ENCODE measurements at places on chromosomes 1 and 21.

GRCh38 chr21:25897383-25897782, 162.6 kb downstream of the GABPA start:
- DNase-seq = no peak

GRCh38 chr1:70760154-70760553, 287.5 kb downstream of the PTGER3 start:
- DNase-seq = no peak

DNA sequence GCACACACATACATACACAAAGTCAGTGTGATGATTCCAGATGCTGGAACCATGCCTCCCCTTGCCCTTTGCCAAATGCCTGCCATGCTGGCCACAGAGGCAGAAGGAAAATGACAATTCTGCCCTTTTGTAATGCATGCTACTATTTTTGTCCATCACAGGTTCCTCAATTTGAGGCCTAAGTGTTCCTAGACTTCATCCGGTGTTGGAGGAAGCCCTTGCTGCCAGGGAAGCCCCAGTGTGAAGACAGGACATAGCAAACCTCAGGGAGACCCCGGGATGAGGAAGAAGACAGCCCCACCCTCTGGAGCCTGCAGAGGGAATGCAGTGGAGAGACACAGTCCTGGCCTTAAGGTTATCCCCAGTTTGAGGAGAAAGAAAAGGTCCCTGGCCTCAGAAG, 14.4 kb downstream of the PRR9 start:
- no peak for DNase-seq

DNA sequence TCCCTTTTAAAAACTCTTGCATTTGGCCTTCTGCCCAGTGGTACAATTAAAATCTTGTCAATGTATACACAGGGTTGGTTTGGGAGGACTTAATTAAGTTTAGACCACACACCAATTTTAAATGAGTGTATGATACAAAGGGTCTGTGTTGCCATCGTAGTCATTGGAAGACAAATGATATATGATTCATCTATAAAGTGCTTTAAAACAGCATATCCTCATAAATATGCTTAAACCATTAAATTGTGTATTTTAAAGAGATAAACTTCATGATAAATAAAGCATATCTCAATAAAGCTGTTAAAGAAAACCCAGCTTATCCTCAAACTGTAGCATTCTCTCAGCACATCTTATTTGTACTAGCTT, 69.5 kb downstream of the LUZP1 start:
- no peak for DNase-seq

GRCh38 chr1:236979149-236979900, 24.9 kb downstream of the MT1HL1 start:
- no peak for DNase-seq

- DNase-seq = no peak
Measured at GRCh38 chr1:8165595-8166360, 139.7 kb upstream of the ERRFI1 start.

DNA sequence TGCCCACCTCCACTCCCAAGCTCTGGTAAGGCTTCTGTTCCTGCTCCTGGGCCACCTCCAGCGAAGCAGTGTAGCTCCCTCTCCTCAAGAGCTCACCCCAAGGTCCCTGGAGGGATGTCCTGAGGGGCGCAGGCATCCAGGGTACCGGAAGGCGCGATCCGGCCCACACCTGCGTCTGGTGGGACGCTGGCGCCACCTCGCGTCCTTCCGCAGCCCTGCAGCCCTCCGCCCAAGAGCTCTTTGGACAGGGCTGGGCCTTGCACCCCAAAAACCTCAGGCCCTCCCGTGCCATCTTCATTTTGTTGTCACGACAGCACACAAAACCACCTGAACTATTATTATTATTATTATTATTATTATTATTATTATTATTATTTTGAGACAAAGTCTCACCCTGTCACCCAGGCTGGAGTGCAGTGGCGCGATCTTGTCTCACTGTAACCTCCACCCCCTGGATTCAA, 49.2 kb upstream of the PAX7 start:
- peak; percentile 22 for DNase-seq

DNA sequence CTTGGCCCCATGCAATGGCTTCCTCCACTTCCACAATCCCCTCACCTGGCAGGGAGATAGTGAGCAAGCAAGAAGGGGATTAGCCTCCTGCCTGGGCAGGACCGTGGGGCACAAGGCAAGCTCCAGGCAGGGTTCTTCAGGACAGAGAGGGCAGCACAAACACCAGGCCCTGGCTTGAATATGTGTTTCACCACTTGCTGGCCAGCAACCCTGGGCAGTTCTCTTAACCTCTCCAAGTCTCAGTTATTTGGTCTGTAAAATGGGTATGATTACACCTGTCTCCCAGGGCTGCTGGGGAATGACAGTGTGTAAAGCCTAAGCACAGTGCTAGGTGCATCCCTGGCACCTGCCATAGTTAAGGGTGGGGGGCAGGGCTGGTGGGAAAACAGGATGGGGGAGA, 31.9 kb downstream of the H3-3A start:
- DNase-seq = no peak

- DNase-seq = peak; percentile 85
Measured at GRCh38 chr21:28776251-28776650, 216.4 kb downstream of the LTN1 start.

GRCh38 chr21:19507682-19508260, 1104.2 kb upstream of the TMPRSS15 start:
- DNase-seq = no peak

DNA sequence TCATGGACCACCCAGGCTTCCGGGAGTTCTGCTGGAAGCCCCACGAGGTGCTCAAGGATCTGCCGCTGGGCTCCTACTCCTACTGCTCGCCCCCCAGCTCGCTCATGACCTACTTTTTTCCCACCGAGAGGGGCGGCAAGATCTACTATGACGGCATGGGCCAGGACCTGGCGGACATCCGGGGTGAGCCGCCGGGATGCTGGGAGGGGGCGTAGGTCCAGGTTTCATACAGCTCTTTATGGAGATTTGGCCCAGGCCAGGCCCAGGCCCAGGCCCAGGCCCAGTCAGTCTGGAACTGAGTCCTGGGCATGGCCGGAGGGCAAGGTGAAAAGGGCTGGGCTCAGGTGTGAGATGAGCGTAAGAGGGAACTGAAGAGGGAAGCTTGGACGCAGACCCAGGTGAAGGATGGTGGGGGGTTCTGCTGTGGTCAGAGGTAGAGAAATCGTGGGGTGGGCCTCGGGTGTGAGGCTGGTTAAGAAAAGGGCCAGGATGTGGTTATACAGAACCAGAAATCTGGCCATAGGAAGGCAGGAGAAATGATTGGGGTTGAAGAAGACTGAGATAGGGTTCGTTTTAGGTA, 23.0 kb downstream of the DISP3 start:
- no peak for DNase-seq

DNA sequence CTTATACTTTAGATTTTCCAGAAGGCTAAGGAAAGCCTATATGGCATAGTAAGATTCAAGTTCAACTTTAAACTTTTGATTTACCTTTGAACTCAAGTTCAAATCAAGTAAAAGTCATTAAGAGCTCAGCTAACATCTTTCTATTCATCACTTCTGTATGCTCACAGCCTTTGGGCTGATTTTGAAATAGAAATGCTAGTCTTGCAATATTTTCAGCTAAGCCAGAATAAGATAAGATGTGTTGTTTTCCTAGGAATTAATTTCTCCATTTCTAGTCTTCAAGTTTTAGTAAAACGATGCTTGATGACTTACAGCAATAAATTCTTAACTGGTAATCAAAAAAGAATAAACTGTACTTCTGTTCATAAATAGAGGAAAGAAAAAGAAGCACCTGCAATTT, 35.6 kb downstream of the ATP1B1 start:
- DNase-seq = no peak

GRCh38 chr1:7574121-7575040, 196.7 kb upstream of the VAMP3 start:
- DNase-seq = peak; percentile 54

DNA sequence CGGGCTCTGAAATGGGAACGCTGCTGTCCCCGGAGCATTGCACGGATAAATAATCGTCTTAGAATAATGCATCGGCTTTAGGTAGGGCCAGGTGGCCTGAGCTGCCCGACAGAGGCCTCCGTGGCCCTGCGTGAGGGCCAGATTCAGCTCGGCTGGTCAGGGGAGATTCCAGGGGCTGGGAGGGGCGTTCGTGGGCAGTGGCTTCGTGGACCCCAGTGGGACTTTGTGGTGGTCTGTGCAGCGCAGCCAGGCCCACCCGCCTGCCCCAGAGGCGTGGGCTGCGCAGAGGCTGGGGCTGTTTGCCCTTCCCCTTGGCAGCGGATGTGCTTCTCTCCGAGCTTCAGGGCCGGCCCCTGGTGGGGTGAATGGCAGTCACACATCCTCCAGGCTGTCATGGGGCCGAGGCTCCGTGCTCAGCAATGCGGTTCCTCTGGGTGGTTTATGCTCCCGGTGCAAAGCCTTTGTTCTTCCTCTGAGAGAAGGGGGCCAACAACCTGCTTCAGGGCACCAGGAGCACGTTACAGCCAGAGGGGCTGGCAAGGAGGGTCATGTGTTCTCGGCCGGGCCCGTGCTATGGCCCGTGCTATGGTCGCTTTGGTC, 104.5 kb downstream of the PRDM16 start:
- DNase-seq = no peak

DNA sequence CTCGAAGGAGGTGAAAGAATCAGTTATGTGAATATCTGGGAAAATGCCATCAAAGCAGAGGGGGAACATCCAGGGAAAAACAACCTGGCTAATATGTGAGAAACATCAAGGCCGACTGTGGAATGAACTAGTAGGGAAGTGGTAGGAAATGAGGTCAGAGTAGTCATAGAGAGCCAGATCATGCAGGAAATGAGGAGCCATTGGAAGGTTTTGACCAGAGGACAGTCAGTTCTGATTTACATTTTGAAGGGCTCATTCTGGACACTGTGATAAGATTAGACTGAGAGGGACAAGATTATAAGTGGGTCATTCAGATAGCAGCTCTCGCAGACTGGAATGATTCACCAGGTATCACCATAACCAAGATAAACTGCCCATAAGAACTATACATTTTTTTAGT, 63.7 kb downstream of the SYT14 start:
- DNase-seq = peak; percentile 21

DNA sequence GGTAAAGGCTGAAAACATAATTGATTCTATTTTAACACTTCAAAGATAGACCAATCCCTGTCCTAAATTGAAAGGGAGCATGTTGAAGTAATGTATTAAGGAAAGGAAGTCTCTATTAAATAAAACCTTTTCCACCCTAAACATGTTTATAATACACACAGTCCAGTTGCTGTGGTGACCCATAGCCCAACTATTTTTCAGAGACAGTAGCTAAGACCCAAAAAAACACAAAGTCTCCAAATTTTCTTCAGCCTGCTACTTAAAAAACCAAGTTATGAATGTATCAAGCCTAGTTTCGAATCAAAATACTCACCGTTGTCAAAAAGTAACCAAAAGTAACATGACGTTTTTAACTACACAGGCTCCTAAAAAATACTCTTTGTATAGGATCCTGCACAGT, 1.6 kb downstream of the ELK4 start:
- DNase-seq = peak; percentile 69

DNA sequence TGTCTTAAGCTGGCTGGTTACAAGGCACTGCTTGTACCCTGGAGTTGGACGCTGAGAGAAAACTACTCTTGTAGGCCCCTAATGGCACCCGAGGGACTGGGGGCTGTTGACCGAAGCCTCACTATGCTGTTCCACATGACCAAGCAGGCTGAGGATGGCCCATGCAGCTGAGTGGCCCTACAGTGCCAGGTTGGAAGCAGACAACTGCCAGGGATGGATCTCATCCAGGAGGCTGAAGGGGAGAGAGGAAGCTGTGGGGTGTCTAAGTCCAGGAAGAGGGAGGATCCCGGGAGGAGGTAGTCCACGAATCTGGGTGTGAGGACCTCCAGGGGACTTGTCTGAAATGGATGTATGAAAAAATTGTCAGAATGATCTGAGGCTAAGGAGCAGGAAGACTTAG, 45.8 kb downstream of the FOXD2 start:
- no peak for DNase-seq

- DNase-seq = no peak
Measured at GRCh38 chr1:4173731-4174130, 273.7 kb upstream of the C1orf174 start.

- DNase-seq = no peak
Measured at GRCh38 chr1:238457610-238458009, 566.9 kb upstream of the ZP4 start.

DNA sequence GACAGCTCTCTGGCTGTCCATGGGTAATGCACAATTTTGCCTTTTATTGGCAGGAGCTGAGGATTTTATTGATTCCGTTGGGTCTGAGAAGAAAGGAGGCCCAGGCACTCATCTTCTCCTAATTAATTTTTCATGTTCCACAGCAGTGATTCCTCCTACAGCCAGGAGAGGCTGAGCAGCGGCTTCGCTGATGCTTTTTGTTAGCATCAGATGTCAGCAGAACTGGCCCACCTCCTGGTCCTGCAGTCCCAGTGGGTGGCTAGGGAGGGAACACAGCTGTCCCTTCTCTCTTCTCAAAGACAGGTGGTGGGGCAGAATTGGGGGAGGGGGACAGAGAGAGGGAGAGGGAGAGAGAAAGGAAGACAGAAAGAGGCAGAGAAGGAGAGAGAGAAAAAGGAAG, 5.7 kb downstream of the MT1HL1 start:
- no peak for DNase-seq

- DNase-seq = no peak
Measured at GRCh38 chr1:64495878-64496277, 25.9 kb downstream of the CACHD1 start.

DNA sequence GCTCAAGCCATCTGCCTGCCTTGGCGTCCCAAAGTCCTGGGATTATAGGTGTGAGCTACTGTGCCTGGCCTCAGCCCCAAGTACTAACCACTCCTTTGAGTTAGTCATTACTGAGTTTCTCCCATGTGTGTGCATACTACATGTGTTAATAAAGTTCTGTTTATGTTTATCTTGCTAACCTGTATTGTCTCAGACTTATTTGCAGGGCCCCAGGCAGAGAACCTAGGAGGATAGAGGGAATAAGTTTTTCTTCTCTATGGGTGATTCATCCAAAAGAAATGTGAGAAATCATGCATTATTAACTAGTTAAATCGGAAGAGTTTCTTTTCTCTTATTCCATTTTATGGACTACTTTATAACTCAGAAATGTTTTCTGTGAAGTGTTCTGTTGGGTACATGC, 203.9 kb upstream of the CACYBP start:
- peak; percentile 89 for DNase-seq

- no peak for DNase-seq
Measured at GRCh38 chr1:47367651-47368050, 34.1 kb downstream of the CMPK1 start.

DNA sequence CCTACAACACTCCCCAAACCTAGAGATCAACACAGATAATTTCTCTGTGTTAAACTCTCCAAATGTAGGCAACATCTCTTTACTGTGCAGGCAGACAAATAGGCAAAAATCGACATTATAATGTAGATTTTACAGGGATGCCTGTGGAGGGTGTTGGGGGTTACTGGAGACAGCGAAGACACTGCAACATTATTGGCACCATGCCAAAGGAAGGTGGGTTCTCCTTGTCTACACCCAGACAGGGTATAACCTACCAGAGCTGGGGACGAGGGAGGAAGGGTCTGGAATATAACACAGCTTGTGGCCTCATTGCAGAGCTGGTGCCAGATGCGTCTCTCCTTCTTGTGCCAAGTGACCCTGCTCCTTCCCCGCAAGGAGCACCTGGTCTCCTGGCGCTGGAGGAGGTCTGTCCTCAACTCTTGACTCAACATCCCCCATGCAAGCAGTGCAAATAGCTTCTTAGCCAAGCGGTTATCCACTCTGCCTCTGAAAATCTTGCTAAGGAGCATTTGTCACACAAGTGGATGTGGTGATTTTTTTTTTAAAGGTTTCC, 404.0 kb downstream of the PRDM2 start:
- DNase-seq = no peak

GRCh38 chr1:186443638-186444037, 17.3 kb downstream of the PDC start:
- DNase-seq = no peak
